Left cardiac atrium (tissue), 4 donors: ENCODE measurements at places on chromosomes 1 and 21. TPM values are rescaled to one million over a fixed set of nuclear protein-coding genes. Genes with fewer than 3 reads are reported as not detected.

DNA sequence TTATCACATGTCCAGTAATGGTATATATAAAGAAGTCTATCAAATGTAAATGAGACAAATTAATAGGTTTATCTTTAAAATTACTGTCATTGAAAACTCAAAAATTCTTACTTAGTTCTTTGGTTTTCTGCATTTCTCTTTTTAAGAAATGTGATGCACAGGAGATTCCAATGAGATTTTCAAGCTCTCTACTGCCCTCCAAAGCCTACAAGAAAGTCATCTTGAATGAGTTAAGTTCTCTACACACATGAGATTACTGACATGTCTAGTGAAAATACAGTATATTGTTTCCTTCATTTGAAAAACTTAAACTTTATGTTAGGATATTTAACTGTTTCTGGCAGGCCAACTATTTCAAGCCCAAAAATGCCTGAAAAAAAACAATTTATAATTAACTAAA, 68.8 kb downstream of the ITGB3BP start:
- DNase-seq, result no peak

HSF2BP gene
- not detected for total RNA-seq

- DNase-seq, result no peak
Measured at GRCh38 chr1:970242-970972, 4.1 kb downstream of the PLEKHN1 start.

- DNase-seq, result no peak
Measured at GRCh38 chr1:198771563-198772153, 132.8 kb downstream of the PTPRC start.

DNA sequence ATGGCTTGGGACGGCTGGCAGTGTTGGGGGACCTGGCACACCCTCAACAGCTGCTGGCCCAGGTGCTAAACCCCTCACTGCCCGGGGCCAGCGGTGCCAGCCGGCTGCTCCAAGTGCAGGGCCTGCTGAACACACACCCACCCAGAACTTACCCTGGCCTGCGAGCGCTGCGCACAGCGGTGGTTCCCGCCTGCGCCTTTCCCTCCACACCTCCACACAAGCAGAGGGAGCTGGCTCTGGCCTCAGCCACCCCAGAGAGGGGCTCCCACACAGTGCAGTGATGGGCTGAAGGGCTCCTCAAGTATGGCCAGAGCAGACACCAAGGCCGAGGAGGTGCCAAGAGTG, 67.9 kb downstream of the FMO4 start:
- no peak for DNase-seq

- DNase-seq, result no peak
Measured at GRCh38 chr1:208054911-208055379, 144.0 kb upstream of the CD34 start.

- no peak for DNase-seq
Measured at GRCh38 chr1:224867715-224868114, 61.8 kb upstream of the DNAH14 start.

DNA sequence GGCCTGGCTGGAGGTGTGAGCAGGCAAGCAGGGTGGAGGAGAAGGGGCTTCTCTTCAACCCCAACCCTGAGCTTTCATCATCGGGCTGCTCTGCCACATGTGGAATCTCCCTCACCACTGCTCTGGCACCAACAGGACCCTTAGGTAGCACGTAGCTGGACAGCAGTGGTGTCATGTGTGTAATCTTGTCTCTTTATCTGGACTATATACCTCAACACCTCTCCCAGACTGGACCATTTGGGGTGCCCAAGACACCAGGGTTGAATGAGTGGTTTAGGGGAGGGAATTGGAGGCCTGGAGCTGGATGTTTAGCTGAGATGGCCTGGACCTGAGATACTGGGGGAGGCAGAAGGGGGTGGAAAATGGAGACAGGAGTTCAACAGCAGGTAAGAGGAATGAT, 63.0 kb downstream of the UBE2T start:
- no peak for DNase-seq

DNA sequence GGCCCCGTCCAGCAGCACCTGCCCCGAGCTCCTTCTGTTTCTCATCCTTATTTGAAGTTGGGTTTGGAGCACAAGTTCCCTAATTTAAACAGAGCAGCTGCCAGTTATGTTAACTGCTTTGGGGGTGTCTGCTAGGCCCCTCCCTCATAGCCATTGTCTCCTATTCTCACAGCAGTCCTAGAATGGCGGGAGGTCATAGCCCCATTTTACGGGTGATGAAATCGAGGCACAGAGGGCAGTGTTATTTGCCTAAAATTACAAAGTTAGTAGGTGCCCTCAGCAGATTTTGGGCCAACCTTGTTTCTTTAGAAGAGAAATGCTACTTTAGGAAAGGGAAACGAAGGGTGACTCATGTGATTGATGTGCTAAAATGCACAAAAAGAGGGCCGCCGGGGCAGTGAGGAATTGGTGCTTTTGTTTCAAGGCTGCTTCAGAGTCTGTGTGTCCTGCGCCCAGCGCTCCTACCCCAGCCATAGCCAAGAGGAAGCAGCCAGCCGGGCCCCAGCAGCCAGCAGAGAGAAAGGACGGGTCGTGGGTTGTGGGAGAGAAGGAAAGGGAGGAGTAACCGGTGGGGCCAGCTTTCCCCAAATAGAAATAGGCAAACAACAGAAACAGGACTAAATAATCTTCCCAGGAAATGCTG, 13.0 kb downstream of the VANGL1 start:
- DNase-seq, result peak; percentile 47

ZBED6 gene
- total RNA-seq, result 18.2 TPM

- DNase-seq, result no peak
Measured at GRCh38 chr1:183593356-183593755, 3.1 kb upstream of the NCF2 start.

SLC26A9 gene
- total RNA-seq, result 25.4 TPM
